Posterior cingulate gyrus (tissue), 11 donors: ENCODE measurements at places on chromosomes 6 and 20.
A peak's percentile ranks its signal among the peaks of the same experiment; 100 is the strongest.

GRCh38 chr6:28811873-28812272 is 111.9 kb downstream of the TRIM27 start:
- DNase-seq = no peak

- no peak for DNase-seq
These were observed 634.0 kb upstream of the PTCHD4 start for GRCh38 chr6:48744948-48745347.

DNA sequence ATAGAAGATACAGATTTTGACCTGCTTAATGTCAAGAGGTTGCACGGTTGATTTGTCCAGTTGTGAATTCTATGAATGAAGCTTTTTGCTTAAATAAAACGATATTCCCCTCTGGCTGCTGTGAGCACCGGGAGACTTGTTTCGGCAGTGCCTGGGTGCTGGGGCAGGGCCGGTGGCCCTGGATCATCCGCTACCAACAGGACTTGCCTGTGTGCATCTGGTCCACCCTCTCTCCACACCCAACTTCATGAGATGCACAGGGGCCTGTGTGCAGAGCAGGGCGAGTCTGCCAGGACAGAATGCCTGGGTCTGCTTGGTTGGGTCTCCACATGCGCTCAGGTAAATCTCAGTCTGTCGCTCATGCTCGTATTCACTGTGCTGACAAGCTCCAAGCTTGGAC is 65.5 kb downstream of the TSHZ2 start:
- DNase-seq = no peak

DNA sequence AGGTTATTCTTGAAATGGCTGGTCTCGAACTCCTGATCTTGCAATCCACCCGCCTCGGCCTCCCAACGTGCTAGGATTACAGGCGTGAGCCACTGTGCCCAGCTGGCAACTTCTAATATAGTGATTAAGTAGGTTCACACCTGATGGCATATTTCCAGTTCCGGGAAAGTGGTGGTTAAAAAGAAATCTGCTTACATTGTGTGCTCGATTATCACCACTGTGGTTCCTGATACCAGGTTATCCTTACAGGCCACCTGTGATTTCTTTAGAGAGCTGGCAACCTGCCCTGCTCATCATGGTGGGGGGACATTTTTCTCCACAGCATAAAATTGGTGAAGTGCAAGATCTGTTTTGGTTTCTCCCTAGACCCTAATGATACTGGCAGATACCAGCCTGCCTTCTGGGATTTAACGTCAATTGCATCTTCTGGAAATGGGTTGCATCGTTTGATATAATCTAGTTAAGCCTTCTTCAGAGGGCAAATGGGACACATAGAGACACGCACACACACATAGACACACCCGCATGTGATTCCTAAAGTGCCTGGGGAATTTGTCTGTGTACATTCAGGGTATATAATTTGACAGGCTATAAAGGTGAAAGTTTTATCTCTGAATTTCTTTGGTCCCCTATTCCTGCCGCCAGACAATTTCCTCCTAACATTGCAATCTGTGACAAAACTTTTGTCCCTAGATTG is 49.7 kb upstream of the CITED2 start:
- DNase-seq = no peak

GRCh38 chr6:55713436-55713835 is 134.4 kb upstream of the HMGCLL1 start:
- DNase-seq = no peak

DNA sequence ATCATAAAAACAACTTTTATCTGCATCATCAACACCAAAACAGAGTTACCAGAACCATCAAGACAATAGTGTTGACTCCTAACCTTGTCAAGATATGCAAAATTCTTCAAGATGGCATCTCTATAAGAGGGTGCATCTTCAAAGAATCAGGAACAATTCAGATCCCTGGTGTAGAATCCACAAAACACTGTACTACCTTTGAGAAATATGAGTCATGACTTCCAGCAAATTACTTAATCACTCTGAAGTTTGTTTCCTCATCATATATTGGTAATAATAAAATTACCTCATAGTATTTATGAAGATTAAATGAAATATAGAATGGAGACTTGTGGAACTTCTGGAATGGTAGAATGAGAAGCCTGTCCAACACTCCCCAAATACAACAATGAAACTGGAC is 221.3 kb upstream of the SUPT3H start:
- no peak for DNase-seq

DNA sequence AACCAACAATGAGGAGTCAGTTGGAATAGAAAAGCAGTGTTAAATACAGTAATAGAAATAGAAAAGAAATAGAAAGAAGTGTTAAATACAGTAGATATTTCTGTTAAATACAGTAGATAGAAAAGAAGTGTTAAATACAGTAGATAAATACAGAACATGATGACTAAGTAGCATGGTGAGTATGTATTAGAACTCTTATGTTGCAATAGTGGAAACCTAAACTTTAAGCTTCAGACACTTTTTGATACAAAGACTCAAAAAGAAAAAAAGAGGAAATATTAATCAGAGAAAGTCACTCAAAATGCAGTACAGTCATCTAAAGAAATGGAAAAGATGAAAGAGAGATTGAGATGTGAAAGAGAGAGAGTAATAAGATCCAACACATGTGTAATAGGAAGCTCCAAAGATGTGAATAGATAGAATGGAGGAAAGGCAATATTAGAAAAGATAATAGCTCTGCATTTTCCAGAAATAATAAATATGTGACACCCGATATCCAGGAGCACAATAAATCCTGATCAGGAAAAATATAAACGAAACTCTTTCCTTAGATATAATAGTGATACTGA is 131.5 kb upstream of the KCNK16 start:
- DNase-seq = no peak

- DNase-seq = no peak
These were observed 541.6 kb downstream of the TFAP2B start for GRCh38 chr6:51360287-51360686.

DNA sequence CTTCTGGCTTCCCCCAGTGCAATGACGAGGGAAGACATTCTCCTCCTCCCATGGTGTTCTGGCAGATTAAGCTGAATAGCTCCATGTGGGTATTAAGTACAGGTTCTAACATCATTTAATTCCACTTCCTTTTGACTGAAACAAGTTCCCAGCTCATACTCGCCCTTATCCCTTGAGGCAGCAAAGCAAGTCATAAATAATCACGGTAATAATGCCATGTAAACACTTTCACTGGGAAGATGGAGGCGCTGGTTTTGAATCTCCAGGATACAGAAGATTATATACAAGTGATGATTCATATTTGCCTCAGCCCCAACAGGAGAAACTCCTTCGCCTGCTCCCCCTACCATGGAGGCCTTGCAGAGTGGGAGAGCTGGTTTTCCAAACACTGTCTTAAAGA is 141.3 kb downstream of the PXDC1 start:
- DNase-seq = no peak

DNA sequence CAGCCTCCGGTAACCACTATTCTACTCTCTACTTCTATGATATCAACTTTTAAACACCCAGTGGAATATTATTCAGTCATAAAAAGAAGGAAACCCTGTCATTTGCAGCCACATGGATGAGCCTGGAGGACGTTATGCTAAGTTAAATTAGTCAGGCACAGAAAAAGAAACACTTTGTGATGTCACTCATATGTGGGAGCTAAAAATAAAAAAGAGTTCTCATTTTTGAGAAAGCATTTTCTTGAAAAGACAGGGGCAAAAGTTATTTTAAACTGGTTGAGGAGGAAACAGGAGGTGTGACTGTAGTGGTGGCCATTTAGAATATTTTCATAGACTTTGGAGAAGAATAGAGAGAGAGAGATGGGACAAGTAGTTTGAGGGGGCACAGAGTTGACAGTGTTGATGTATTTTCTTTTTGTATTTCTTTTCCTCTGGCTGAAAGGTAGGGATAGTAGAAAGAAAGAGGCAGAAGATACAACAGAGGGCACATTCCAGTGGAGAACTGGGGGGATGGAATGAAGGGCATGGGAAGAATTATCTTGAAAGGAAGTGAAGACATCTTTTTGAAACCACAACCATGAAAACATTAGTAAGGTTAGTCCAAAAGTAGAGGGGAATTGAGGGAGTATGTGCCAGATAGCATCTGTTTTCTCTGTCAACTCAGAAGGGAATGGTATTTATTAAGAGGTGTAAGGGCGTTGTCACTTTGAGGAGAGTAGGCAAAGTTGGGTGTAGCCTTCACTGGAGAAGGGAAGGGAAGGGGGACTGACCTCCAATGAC is 181.3 kb upstream of the GMDS start:
- no peak for DNase-seq

GRCh38 chr20:15902493-15902892 is 670.8 kb downstream of the KIF16B start:
- no peak for DNase-seq

DNA sequence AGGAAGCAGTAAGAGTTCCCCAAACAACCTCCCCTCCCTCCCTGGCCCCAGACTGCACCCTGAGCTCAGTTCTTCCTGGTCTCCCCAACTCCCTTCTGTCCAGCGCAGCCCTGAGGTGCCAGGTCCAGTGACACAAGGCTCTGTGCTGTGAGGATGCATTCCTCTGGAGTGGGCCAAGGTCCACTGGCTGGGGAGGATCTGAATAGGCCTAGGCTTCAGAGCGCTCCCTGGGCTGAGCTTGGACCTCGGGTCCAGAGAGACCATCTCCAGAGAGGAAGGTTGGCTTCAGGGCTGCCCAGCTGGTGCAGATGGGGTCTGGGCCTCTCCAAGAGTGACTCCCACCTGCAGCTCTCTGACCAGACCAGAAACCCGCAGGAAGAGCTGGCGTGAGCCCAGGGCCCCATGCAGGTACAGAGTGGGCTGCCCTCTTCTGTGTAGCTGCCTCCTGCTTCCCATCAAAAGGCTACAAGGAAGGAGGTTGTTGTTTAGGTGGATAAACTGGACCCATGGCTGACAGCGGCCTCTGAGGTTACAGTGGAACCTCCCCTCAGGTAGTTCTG is 52.3 kb upstream of the MLN start:
- DNase-seq = no peak

- DNase-seq = no peak
These were observed 91.6 kb upstream of the RIPOR2 start for GRCh38 chr6:25027221-25027916.

- DNase-seq = no peak
These were observed 7.6 kb downstream of the ACAT2 start for GRCh38 chr6:159769470-159769869.

DNA sequence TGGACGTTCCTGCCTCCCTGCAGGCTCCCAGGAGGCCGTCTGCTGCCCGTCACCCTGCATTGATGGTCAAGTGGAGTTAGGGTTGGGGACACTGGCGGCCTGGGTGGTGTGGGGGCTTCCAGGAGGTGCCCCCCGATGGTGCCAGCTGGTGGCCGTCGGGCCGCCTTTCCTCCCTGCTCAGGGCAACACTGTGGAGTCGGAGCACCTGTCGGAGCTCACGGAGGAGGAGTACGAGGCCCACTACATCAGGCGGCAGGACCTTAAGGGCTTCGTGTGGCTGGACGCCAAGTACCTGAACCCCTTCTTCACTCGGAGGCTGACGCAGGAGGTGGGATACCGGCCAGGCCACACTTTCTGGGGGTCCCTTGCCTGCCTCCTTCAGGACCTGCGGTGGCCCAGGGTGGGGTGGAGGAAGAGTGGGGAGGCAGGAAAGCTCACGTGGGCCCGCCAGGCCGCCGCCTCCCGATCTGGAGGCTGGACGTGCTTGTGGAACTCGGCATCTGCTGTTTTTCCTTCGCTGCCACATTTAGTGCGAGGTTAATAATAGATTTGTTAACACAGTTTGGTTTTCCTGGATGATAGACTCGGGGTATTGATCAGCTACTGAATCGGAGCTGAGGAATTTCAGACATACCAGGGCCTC is 28.6 kb downstream of the SPATA2 start:
- DNase-seq = peak; percentile 86

- no peak for DNase-seq
These were observed 211.6 kb upstream of the SNX9 start for GRCh38 chr6:157611406-157611805.

GRCh38 chr20:53320701-53321100 is 272.9 kb downstream of the ZNF217 start:
- DNase-seq = no peak

- no peak for DNase-seq
These were observed 195.1 kb downstream of the HDGFL1 start for GRCh38 chr6:22764496-22764895.

DNA sequence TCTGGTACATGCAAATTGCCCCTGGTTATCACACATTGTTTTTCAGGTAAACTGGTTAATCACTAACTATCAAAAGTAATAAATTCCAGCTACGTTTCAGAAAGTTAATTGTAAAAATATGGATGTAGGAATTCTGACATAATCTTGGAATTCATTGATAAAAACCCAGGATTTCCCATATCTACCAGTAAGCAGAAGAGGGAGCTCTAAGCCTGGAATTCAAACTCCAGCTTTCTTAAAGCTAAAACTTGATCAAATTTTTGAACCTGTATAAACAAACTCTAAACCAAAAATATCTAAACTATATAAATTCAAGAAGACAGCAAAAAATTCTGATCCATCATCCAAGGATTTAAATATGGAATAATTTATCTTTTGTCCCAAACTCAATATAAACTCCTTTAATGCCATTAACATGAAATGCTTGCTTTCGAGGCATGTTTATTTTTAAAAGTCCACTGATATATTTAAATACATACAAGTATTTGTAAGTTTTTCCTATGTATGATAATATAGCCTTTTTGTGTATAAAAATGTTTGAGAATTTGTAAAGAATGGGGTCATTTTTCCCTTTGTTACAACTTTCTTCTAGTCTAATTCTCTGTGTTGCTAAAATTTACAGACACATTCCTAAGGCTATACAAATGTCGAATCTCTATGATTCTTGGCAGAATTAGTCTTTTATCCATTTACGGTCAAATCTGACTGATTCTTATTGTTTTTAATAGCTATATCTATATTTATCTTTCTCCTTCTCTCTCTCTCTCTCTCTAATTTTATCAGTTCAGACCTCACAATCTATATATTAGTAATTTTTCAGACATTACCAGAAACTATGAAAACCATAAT is 91.4 kb upstream of the RNF217 start:
- DNase-seq = no peak

DNA sequence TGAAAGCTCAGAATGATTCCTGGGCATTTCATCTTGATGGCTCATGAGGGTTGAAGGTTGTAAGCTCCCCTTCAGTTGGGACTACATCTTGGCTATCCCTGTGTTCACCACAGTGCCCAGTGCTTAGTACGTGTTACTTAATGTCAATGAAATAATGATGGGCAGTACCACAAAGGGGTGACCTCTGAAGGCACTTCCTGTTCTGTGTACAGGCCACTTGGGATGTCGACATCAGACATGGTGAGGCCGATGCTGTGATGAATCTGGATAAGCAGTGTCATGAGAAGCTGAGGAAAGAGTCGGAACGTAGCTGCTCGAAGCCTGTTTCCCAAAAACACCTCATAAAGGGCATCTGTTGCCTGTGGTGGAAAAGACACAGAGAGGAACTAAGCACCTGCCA is 27.6 kb upstream of the RBL1 start:
- no peak for DNase-seq

GRCh38 chr20:17456279-17456678 is 74.9 kb downstream of the BFSP1 start:
- DNase-seq = no peak
